Natural killer cell (primary cell): ENCODE measurements at places on chromosomes 3 and 15. TPM values are rescaled to one million over a fixed set of nuclear protein-coding genes. Genes with fewer than 3 reads are reported as not detected.
A peak's percentile ranks its signal among the peaks of the same experiment; 100 is the strongest.

Gene IL17RB
- total RNA-seq: not detected

Gene GP9
- total RNA-seq: 0.86 TPM

GRCh38 chr3:108322352-108322751 lies 26.0 kb downstream of the HHLA2 start:
- peak; percentile 52 for DNase-seq

DNA sequence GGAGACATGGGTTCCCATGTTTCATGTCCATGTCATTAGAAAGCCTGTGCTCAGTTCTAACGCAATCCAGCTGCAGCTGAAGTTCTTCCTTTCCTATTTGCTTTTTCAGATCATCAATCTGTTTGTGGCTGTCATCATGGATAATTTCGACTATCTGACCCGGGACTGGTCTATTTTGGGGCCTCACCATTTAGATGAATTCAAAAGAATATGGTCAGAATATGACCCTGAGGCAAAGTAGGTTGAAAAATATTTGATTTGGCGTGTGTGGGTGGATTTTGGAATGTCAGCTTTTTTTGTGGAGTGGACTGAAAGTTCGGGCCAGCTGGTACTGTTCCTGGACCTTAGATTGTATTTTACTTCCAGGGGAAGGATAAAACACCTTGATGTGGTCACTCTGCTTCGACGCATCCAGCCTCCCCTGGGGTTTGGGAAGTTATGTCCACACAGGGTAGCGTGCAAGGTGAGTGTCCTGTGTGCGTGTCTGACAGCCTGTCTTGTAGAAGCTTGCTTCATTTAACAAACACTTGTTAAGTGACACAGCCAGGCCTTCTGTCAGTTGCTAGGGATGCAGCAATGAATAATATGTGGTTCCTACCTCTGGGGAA lies 69.6 kb downstream of the CHDH start:
- no peak for DNase-seq

DNA sequence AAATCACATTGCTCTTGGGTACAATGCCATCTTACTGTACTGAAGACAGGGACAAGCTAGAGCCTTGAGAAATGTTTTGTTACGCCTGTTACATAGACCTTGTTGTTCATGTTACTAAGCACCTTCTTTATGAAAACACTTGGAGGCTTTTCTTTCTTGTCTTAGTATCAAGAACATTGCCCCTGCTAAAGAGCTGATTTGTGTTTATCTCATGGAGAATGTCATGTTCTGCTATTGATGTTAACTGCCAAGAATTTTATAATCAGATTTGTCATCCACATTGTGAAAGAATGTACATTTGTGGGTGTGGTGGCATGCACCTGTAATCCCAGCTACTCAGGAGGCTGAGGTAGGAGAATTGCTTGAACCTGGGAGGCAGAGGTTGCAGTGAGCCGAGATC lies 431.3 kb upstream of the MDFIC2 start:
- DNase-seq: no peak

DNA sequence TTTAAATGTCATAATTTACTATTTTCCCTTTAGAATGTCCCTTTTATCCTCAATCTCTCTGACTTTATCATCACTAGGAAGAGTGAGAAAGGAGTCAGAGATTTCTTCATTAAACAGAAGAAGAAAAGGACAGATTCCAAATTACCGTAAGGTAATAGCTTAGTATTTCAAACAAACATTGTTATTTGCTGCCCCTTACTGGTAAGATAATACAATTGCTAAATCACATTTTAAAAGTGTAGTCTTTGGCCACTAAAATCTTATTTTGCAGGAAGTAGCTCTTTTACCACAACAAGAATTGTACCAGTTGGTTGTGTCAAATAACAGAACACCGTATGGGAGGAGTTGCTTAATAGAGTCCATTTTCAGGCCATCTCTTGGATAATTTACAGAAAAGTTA lies 53.7 kb downstream of the CGGBP1 start:
- peak; percentile 59 for DNase-seq

Gene HESX1
- 0.55 TPM for total RNA-seq

- no peak for DNase-seq
Observed at GRCh38 chr15:40088929-40089755, 19.5 kb downstream of the BMF start.

GRCh38 chr3:50912746-50913145 lies 238.0 kb downstream of the DOCK3 start:
- DNase-seq: no peak

GRCh38 chr3:44058022-44058867 lies 183.4 kb upstream of the TOPAZ1 start:
- DNase-seq: no peak

DNA sequence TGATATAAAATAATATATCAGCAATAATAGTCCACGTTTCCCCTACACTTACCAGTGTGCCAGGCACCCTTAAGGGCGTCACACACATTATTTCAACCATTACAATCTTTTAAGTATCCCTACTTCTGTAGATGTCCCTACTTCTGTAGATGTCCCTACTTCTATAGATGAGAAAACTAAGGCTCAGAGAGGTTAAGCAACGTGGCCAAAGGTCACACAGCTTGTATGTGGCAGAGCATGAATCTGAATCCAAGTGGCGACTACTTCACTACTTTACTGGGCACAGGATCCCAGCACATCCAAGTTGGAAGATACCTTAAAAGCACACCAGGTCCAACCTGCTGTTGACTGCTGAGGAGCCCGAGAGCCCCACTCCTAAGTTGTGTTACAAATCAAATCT lies 77.5 kb downstream of the TLE3 start:
- DNase-seq: no peak

Gene MANF
- 58.6 TPM for total RNA-seq
